ENCODE measurements at places on chromosomes 13 and 19.

DNA sequence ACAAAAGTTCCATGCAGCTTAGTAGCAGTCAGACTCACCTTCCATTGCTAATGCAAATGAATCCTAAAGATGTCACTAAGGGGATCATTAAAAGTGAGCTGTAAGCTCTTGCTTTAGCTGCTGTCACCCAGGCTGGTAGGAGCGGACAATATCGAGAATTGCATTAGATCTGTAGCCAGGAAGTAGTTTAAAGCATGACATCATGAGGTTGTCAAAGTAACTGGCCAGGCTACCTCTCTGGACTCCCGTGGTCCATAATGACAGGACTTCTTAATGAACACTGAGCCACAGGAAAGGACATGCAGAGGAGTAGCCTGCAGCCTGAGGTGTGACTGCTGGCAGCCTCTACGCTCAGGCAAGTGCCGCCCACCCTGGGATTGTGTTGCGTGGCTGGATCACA is 522.3 kb upstream of the NBEA start:
- DNase-seq, result no peak

- no peak for DNase-seq
Observed at GRCh38 chr13:61575973-61576372, 160.3 kb upstream of the PCDH20 start.

DNA sequence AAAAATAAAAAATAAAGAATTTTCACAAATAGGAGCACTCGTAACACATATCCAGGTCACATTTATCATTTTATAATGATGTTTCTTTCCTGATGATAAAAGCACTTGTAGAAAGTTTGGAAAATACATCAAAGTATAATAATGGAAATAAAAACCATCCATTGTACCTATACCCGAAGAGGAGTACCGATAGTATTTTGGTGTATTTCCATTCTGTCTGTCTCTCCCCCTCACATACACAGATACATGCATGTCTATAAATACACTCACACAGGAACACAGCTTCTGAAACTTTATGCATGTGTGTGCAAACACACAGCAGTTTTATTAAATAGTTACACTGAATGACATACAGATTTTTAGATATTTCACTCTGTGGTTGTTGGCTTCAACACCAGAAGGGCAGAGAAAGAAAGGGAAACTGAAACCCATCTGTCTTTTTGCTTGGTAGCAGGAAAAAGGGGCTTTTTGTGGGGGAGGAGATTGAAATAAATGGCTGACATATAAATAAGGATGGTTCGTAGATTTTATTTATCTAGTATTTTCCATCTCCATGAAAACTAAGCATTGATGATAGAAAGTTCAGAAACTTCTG is 114.8 kb downstream of the LRCH1 start:
- DNase-seq, result no peak

DNA sequence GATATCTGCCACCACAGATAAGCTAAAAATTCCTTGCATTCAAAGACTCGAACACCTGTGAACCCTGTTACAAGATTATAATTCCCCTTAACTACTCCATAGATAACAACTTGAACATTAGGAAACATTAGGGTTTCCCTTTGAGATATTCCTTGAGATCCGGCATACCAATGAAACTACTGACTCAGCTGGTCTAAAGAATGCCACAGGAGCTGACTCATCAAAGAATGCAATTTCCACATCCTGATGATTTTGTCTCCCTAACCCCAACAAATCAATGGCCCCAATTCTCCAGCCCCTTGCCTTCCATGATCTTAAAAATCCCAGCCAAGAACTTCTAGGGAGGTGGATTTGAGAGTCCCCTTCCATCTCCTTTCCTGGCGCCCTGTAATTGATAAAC is 35.6 kb upstream of the ZNF599 start:
- DNase-seq, result no peak

DNA sequence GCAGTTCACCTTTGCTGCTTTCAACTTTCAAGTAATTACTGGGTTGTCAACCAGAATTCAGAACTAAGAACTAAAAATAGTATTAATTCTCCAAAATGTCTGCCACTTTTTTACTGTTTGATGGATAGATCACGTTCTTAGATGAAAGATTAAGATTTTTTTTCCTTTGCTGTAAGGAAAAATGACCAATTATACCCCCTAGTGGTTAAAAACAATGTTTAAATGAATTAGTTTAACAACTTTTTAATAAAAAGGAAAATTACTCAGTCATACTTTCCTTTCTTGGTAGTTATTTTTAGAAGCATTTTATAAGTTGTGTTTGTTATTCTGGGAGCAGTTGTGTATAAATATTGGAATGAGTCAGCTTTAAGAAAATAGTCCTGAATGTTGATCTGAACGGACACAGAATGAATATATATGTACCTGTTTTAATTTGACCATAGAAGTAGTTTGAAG is 4.6 kb downstream of the TM9SF2 start:
- no peak for DNase-seq

DNA sequence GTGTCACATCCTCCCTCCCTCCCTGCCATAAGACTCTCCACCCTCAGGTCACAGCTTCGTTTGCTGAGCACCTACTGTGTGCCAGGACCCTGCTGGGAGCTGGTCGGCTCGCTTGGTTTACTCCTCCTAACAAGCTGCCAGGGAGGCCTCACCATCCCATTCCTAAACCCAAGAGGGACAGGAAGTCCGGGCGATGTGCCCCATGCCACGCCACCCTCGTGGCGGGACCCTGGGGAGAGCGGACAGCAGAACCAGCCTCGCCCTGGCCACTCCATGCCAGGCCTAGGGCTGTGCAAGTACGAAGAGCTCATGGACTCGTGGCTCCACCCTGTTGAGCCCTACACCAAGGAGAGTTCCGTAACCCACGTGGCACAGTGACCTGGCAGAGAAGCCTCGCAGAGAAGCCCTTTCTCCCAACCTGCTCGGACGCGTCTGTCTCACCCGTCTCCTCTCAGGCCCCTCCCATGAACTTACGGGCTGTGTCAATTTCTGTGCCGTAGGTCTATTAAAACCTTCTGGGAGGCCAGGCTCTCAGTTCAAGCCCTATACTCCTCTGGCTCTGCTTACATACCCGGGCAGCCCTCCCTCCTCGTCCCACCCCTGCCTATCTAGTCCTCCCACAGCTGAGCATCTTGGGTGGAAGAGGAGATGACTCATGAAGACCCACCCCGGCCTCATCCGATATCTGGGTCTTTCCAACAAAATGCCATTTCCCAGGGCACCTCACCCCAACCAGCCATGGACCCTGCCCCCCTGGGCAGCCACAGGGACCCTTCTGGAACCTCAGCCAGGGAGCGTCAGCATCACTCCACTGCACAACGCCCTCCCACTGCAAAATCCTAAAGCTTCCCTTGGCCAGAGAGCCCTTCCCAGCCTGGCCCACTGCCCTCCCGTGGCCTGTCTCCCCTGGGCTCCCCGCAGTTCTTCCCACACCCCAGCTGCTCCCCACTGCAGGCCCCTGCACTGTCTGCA is 2.6 kb downstream of the UBXN6 start:
- no peak for DNase-seq

- peak; percentile 65 for DNase-seq
Observed at GRCh38 chr19:5947435-5947834, 30.5 kb downstream of the RANBP3 start.

DNA sequence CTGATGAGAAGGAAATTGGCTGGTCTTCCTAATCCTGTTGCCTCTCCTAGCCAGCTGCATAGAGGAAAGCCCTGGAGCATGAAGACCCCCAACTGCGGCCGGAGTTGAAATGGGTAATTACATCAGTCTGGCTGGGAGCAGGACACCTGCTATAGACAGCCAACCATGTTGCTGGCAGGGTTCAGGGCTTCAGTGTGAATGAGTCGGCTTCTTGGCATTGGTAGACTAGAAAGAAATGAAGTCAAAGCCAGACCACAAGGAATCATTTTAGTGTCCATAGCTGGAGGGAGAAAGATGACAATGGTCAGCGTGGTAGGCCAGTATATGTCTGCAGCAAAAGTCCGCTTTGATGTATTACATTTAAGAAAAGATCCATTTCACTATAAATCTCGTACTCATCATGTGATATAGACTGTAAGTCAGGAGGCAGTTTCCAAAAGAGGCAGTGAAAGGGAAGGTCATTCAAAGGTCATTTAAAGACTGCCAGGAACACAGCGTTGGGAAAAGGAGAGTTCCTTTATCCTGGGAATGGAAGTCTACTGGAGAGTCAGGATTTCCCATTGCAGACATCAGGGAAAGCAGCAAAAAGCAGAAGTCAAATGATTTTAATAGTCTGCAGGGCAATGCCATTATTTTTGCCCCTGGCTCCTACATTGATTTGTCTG is 262.7 kb downstream of the DNAJC15 start:
- no peak for DNase-seq

GRCh38 chr19:38711726-38712153 is 32.5 kb downstream of the CAPN12 start:
- no peak for DNase-seq

GRCh38 chr13:48539550-48539949 is 6.7 kb upstream of the RCBTB2 start:
- no peak for DNase-seq

GRCh38 chr13:27962128-27962841 is 6.8 kb downstream of the CDX2 start:
- no peak for DNase-seq

DNA sequence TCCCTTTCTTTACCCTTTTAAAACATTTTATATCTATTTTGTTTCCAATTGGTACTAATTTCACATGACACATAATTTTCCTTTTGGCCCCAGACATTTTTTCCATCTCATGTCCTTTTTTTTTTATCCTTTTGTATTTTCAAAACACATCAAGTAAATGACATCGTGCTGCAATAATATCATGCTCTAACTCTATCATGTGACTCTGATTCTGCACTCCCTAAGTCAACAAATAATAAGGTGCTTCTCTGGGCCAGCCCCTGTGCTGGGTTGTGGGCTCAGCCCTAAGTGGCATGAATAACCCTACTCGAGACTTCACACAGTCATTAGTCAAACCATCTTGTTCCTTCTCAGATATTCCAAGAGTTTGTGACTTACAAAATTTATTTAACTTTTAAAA is 21.7 kb downstream of the NALCN start:
- no peak for DNase-seq

DNA sequence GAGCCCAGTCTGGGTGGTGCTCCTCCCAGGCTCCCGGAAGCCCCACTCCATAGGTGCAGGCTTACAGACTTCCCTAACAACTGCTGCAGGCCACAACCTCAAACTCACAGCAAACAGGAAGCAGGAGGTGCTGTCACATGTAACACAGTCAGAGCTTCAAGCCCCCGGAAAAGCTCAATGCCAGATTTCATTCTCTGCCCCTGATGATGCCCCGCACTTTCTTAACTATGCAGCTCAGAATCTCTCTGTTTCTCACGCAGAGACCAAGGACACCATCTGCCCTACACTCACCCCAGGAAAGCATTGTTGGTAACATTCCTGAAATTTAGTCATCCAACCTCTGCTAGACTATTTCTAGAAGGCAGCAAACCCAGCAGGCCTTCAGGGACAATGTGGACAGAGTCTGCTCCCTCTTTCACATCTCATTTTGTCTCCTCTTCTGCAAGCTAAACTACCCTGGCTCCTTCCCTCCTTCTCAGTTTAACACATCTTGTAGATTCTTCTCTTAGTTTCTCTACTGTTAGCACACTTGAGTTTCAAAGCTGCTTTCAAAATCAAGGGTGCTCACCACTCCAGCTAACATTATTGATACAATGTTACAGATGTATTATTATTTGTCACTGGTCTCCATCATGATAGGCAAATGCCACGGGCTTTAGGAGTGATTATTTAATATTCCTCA is 162.5 kb downstream of the KCTD12 start:
- DNase-seq, result peak; percentile 43

- no peak for DNase-seq
Observed at GRCh38 chr13:22926748-22927400, 253.9 kb upstream of the SGCG start.

DNA sequence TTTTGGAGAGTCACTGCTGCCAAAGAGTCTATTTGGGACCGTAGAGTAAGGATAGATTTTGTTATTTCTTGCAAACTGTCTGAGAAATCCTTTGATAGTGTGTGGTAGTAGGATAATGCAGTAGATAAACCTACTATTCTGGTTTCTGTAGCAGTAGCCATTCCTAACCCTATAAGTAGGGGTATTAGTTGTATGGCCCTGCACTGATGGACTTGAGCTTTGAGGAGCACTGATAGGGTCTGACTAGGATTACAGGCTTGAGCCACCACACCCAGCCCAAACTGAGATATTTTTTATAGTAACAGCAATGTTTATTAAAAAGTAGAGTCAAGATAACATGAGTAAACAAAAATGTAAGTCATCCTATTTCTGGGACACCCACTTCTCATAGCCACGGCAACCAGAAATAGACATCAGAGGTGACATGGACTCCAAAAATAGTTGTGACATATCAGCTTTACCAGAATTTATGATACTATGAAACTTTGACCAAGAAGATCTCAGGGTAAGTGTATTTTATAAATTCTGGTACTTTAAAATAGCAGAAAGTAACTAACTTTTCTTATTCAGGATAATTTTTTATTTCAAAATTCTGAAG is 479.1 kb downstream of the SUCLA2 start:
- no peak for DNase-seq

DNA sequence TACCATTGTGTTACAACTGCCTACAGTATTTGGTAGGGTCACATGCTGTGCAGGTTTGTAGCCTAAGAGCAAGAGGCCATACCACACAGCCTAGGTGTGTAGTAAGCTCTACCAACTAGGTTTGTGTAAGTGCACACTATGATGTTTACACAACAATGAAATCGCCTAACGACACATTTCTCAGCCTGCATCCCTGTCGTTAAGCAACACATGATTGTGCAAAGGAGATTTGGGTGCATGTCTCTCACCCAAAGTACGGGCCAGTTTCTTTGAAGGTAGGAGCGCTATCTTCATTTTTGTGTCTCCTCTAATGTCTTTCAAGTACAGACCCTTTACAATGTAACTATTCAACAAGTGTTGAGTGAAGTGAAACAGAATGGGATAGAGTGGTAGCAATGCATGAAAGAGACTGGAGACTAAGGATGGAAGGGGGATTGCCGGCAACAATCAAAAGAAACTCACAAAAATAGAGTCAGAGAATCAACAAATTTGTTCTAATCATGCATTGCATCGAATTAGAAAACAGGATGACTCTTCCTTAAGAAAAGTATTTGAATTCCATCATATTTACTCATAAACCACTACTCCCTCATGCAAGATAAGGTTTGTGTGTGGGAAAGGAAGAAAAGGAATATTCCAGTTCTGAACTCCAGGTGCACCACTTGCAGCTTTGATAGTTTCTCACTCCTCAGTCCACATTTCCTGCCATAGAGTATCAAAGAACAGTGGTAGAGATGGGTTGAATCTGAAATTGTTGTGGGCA is 60.2 kb upstream of the TNFRSF19 start:
- no peak for DNase-seq

GRCh38 chr19:11781295-11782057 is 14.7 kb downstream of the ZNF441 start:
- no peak for DNase-seq

Data from HL-60 (cell line).